ENCODE measurements at places on chromosomes 3 and 15.
A peak's percentile ranks its signal among the peaks of the same experiment; 100 is the strongest.

GRCh38 chr15:79977431-79978054 is 6.5 kb upstream of the BCL2A1 start:
- DNase-seq: no peak

DNA sequence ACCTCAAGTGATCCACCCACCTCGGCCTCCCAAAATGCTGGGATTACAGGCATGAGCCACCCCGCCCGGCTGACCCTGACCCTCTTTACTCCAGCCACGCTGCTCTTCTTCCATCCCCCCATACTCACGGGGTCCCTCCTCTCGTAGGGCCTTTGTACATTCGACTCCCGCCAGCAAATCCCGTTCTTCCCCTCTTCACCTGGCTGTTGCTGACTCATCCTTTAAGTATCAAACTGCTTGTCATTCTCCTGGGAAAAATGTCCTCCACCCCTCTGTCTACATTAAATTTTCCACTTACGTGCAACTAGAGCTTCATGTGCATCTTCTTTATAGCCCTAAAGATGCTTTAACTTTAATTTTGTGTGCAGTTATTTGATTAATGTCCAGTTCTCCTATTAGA is 203.1 kb downstream of the OPA1 start:
- no peak for DNase-seq

DNA sequence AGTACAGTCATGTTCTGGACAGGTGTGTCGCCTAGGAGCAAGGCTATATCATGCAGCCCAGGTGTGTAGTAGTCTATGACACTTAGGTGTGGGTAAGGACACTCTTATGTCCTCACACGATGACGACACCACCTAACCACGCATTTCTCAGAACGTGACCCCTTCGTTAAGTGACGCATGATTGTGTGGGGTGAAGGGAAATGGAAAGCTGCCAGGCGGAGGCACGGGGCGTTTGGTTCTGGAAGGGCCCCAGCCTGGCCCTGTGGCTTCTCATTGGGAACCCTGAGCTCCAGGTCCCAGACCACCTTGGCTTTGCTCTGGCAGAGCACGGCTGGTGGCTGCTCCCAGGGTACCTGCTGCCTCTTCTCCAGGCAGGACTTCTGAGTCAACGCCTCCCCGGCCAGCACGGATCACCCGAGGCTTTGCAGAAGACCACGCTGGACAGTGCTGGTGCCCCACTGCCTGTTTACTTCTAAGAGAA is 39.3 kb downstream of the FBLN2 start:
- DNase-seq: peak; percentile 55

GRCh38 chr3:151675858-151676615 is 57.7 kb upstream of the AADACL2 start:
- no peak for DNase-seq

- no peak for DNase-seq
These were observed 115.0 kb downstream of the CHST2 start for GRCh38 chr3:143234526-143234925.

GRCh38 chr3:187011915-187012314 is 81.6 kb downstream of the ST6GAL1 start:
- no peak for DNase-seq

DNA sequence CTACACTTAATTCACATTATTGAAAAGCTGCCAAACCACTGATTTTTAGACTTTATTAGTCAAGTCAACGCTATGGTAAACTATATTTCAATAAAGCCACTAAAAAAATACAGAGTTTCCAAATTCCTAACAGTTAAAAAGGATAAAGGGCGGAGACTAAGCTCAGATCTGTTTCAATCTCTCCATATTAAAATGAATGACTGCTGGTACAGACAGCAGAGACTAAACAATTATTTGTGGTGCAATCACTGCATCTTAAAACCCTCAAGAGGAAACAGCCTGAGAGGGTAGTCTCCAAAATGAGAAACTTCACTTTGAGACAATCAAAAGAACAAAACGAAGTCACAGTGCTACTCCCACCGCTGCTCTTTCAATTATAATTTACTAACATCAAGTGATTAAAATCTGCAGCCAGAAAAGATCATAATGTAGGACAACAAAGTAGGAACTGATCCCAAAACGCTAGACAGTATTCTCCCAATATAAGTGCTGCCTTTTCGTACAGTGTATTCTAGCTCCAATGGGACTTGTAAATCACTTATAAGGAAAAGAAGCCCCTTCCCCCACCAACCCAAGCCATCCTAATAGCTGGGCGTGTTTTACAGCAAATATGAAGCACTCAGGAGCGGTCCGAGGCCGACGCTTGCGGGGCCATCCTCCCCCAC is 1.2 kb downstream of the UBP1 start:
- no peak for DNase-seq

- DNase-seq: peak; percentile 72
These were observed 8.8 kb downstream of the VIPR1 start for GRCh38 chr3:42511201-42511600.

DNA sequence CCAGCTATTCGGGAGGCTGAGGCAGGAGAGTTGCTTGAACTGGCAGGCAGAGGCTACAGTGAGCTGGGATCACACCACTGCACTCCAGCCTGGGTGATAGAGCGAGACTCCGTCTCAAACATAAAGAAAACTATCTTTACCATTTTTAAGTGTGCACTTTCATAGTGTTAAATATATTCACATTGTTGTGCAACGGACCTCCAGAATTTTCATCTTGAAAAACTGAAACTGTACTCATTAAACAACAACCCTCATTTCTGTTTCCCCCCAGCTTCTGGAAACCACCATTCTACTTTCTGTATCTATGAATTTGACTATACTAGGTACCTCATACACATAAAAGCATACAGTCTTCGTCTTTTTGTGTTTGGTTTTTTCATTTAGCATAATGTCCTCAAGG is 375.1 kb downstream of the SHQ1 start:
- no peak for DNase-seq

Data from right cardiac atrium (tissue), 5 donors.